ENCODE measurements at places on chromosomes 16 and 17.

GRCh38 chr16:28491230-28491969 is 474 bp downstream of the CLN3 start:
- no peak for DNase-seq

DNA sequence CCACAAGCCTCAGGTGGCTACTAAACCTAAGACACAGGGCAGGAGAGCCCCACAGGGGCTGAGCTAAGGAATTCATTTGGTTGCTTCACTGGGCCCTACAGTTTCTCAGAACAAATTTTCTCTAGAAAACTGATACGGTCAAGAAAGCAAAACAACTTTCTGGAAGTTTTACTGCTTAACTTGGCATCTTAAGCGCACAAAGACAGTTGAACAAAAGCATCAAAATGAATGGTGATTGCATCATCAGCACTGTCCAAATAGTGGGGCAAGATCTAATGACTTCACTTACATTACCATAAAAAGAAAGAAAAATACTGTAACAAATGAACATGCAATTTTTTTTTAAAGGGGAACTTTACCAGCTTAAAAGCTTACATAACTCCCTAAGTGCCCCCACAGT is 47.6 kb downstream of the XPO6 start:
- no peak for DNase-seq

DNA sequence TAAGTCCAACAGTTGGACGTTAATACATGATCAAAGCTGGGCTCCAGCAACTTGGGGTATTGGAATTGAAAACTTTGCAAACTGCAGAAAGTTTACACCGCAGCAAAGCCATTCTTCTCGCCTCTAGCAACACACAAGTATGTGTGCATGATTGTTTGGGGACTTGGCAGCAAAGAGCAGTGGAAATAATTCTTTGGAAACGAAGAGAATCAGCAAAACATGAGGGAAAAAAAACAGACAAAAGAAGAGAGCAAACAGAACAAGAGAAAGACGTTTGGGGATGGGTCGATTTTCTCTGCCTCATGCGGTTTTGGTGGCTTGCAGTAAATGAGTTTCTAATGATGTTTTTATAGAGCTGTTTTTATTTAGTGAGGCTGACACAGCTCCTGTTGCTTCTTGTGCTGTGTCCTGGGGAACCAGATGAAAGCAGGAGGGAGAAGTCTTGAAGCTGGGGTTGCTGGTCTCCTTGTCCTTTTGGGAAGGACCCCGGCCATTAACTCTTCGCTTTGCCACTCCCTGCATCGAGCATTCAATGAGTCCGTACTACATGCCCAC is 502.9 kb downstream of the GRIN2A start:
- peak; percentile 40 for DNase-seq

DNA sequence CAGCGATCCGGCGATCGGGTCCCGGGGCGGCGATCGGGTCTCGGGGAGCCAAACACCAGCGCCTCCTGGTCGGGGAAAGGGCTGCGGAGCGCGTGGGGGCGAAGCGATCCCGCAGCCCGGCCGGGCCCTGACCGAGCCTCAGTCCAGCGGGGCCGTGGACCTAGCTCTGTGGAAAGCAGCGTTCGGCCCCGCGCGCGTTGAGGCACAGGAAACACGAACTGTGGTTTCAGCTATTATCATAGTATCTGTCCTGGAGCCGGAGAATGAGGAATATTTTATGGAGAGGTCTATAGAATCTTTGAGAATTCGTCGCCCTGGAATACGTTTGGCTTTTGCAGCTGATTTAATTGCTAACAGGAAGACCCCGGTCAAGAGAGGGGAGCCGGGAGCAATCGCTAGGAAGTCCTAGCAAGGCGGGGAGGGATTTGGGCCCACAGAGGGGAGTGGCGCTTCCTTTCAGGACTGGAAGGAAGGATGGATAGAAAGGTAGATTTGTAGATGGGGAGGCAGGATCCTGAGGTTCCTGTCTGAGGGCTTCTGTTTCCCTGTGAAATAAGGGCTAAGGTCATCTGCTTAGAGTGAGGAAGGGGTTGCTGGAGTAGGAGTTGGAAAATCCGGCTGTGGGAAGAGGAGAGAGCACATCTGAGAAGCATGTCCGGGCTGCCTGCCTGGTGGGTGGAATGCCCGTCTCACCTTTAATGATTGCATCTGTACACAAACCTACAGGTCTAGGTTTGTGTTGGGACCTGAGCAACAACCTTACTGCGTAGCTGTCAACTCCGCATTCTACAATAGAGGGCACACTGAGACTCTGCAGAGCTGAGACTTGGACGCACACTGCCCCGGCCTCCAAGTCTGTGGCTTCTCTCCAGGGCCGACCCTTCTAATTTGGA is 770 bp downstream of the CCNF start:
- DNase-seq = no peak

DNA sequence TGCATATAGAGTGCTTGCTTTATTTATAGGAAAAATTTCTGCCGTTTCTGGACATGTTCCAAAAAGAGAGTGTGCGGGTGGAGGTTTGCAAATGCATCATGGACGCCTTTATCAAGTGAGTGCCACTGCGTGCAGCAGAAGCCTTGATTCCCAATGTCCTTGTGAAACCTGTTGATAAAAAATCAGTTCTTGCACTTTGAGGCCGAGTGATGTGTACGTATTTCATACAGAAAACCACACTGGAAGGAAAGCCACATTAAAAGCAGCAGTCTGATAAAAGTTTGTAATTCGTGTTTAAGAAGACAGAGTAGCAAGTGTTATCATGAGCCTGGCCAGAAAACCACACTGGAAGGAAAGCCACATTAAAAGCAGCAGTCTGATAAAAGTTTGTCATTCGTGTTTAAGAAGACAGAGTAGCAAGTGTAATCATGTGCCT is 78.0 kb downstream of the KNOP1 start:
- no peak for DNase-seq

GRCh38 chr16:54506741-54507500 is 220.3 kb upstream of the IRX3 start:
- no peak for DNase-seq

DNA sequence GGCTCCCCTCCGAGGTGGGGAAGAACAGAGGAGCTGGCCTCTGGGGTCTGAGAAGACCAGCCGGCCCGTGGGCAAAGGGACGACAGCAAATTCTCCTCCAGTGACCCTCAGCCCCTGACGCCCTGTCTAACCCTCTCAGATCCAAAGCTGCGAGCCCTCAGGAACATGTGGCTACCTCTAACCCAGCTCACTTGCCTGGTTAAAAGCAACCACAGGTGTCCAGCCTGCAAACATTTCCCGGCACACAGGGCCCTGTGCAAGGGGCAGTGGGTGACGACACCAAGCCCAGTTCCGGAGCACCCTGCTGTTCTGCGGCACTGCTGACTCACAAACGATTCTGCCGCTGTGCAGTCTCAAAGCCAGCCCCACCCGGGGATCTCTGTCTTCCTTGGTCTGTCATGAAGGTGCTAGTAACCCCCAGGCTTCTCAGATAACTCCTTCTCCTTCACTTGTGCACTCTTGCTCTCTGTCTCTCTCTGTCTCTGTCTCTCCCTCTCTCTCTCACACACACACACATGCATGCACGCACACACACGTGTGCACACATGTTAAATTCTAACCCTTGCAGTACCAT is 23.0 kb downstream of the WNT3 start:
- DNase-seq = no peak

DNA sequence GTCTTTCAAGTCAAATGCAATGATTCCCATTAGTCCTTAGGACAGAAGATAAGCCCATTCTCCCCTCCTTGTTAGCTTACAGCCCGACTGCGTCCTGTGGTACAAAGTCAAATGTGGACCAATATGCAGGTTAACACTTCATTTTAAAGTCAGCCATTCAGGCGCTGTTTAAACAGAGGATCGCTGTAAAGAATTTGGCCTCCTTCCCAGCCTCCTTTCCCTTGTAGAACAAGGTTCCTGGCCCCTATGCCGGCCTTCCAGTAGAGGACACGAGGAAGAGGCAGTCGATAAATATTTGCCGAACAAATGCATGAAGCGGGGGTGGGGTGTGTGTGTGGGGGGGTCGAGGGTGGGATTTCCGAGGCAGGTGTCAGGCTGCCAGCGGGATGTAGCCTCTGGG is 4.3 kb downstream of the SDK2 start:
- no peak for DNase-seq

DNA sequence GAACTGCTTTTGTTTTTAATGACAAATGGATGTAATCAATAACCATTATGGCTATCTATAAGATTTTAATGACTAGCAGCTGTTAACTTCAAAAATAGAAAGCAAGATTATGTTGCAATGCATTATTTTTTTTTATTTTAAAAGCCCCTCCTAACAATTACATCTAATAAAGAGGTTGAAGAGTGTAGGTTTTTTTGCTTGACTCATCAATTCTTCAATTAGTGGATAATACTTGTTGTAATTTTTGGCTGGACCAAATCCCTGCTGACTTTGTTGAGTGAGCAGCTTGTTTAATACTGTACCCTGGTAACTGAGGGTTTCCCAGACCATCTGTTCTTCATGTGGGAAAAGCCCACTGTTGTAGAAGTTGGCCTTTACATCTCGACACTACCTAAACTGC is 24.2 kb downstream of the KRT25 start:
- DNase-seq = no peak

DNA sequence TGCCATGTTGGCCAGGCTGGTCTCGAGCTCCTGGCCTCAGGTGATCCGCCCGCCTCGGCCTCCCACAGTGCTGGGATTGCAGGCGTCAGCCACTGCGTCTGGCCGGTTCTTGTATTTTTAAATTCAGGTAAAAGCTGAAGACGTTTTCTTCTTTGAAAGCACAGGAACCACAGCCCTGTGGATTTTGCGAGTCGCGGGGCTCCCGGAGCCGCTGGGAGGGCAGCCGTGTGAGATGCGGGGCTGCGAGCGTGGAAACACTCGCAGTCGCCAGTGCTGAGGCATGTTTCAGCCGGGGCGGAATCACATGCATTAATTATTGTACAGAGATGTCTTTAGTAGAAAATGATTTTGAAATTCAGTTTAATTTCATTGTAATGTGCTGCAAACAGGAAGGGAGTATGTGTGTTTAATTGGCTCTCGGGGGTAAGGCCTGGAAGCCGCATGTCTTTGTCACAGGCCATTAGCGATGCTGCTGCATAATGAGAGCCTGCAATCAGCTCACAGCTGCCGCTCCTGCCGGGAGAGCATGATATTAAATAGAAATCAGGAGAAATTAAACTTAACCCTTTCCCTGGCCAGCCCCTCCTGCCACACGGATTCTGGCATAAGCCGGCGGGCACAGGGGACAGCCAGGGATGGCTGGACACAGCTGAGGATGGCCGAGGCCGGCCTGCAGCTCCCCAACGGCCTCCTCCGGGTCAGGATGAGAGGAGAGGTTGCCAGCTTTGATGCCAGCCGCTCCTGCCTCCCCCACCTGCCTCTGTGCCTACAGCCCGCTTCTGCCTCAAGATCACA is 35.4 kb upstream of the CDH15 start:
- DNase-seq = no peak

- no peak for DNase-seq
These were observed 50.5 kb upstream of the ZNF469 start for GRCh38 chr16:88331989-88332920.

GRCh38 chr16:13926464-13926863 is 6.5 kb downstream of the ERCC4 start:
- DNase-seq = no peak

DNA sequence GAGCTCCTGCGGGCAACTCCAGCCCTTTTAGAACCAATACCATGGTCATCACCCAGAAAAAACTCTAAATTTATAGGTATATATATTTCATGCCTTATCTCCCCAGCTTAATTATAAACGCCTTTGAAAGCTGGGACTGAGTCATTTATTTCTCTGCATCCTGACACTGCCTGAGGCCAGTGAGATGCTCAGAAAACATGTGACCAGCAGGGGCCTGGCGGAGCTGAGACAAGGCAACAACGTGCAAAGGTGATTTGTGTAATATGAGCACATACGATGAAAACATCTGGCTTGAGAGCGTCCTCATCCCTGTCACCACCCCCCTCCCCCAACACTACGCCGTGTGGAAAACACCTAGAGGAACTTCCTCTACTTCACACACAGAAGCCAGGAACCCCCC is 22.7 kb downstream of the NXN start:
- DNase-seq = no peak

DNA sequence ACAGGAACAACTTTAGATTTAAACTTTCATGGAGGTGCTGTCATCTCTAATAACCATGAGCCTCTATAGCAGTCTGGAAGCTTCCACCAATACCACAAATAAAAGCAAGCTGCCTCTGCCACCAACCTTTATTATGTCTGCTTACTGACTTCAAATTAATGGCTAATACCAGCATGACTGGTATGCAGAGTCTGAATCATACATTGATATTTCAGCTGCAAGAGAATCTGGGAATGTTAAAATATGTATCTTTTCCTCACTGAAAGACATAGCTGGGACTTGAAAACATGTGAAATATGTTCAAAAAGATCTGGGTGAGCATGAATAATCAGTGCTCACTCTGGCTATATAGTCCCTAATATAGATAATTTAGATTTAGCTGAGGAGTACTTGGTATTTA is 488.6 kb downstream of the CDH8 start:
- no peak for DNase-seq

- no peak for DNase-seq
These were observed 28.7 kb upstream of the KIFC3 start for GRCh38 chr16:57830890-57831484.

- DNase-seq = no peak
These were observed 885 bp downstream of the CNTNAP4 start for GRCh38 chr16:76278086-76278485.

- DNase-seq = no peak
These were observed 561 bp upstream of the WFDC1 start for GRCh38 chr16:84294117-84294516.

DNA sequence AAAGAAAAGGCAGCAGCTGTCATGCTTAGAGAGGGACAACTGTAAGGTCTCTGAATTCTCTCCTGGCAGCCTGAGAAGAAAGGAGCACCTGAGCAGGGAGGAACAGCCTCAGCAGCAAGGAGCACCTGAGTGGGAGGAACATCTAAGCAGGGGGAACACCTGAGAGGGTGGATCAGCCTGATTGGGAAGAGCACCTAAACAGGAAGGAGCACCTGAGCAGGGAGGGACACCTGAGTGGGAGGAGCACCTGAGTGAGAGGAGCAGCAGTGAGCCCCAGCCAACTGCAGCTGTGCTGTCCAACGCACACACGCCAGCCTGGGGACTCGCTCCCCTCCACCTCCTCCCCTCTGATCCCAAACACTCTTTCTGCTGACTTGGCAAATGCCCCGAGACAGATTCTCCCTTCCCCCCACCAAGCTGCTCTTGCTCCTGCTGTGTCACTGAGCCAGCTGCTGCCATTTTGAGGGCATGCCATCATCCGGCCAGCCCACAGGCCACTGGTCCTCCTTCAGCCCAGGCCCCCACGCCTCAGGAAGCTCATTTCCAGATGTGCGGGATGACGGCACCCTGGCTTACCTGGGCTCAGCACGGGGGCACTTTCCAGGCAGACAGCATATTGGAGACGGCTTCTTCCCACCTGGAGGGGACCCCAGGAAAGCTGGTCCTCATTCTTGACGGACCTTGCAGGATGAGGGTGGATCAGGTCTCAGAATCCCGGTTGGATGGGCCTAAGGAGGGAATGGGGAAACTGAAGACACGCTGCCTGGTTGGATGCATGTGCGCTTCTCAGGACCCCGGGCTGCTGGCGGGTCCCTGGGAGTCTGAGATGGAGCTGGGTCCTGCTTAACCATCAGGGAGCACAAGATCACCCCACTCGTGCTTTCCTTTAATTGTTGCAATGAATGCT is 57.7 kb upstream of the RBFOX3 start:
- no peak for DNase-seq
